Hypothalamus (tissue), 51 donors: ENCODE measurements at places on chromosomes 1 and 21.

DNA sequence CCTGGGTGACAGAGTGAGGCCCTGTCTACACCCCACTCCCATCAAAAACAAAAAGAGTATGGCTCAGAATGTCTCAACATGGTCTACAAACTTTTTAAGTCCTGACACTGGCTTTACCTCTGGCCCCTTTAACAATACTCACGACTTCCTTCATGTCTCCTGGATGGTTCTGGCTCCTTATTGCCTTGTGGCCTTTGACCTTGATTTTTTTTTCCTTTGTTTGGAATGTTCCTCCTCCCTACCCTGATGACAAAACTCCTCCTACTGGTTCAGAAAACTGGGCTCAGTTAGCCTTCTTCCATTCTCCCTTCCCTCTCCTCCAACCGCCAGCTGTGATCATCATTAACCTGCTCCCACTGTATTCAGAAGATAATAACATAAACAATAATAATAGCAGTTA, 4.6 kb upstream of the SOAT1 start:
- no peak for DNase-seq

GRCh38 chr1:235298758-235299157, 29.2 kb downstream of the ARID4B start:
- DNase-seq, result no peak

DNA sequence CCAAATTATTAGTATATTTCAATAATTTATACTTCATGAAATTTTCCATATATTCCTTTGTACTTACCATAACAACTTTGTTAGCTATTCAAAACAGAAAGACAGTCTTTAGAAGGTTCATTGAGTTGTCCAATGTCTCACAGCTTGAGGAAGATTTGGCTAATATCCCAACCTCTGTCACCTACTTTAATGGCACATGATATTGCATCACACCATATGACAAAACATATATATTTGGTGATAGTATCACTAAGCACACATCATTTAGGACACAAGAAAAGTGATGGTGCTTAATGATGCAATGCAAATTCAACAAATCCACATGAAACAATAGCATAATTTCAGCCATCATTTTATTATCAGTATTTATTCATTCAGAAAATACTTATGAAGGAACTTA, 122.0 kb upstream of the BRINP3 start:
- DNase-seq, result no peak

- no peak for DNase-seq
These were observed 534.3 kb downstream of the PLPP3 start for GRCh38 chr1:56045062-56045461.

DNA sequence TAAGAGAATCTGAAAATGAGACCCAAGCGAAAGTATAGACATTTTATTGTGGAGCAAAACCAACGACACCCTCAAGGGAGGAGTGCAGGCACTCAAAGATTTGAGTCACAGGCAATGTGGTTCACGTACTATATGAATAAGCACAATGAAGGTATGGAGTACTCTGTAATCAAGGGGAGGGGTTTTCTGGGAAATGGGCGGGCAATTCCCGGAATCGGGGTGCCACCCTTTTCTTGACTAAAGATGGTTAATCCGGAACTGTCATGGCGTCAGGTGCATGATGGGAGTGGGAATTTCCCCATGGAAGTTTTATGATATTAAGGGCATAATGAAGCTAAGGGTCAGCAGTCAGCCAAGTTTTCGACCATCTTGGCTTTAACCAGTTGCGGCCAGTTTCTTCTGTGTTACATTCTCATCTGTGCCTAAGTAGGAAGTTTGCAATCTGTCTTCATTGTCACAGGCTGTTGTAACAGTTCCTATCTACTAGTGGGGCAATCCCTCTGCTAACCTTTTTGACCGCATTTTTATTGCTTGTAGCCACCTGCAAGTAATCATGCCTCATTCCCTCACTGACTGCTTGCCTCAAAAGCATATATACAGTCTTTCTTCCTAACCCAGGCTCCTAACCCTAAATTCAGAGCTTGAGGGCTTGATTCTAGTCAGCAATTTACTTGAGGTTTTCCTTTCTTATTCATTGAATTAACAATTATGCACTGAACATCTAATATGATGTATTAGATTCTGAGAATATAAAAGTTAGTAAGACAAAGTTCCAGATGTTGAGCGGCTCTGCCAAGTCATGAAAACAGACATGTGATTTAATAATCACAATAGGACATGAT, 775 bp upstream of the AIM2 start:
- DNase-seq, result no peak

DNA sequence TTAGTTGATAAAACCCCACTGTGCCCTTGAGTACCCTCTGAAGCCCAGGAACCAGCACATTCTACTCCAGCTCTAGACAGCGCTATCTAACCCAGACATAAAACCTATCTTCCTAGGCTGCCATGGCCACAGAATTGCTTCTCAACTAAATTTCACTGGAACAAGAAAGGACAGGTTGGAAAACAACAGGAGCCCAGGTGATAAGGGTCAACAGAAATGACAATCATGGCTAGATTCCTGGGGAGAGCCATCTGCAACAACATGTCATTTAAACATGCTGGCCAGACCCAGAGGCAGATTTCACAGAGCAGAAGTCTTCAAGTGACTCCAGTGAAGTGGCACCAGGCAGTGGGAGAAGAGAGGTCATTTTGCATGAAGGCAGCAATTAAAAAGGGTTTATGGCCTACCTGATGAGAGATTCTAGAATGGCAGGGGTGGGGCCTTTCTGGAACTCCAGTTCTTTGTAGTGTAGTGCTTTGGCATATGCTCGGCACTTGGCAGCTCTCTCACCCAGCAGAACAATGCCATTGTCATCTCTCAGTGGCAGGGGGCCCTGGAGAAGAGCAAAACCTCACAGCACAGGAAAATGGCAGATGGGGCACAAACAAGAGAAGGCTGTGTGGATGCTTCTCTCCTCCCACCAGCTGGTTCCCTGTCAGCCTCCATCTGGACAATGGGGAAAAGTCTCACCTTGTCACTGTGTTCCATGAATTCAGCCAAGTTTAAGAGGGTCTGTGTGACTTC, 9.9 kb downstream of the ANGPTL7 start:
- DNase-seq, result peak; percentile 59

GRCh38 chr1:100353071-100353801, 930 bp downstream of the CDC14A start:
- no peak for DNase-seq

GRCh38 chr1:243471754-243472745, 216.2 kb downstream of the SDCCAG8 start:
- no peak for DNase-seq

DNA sequence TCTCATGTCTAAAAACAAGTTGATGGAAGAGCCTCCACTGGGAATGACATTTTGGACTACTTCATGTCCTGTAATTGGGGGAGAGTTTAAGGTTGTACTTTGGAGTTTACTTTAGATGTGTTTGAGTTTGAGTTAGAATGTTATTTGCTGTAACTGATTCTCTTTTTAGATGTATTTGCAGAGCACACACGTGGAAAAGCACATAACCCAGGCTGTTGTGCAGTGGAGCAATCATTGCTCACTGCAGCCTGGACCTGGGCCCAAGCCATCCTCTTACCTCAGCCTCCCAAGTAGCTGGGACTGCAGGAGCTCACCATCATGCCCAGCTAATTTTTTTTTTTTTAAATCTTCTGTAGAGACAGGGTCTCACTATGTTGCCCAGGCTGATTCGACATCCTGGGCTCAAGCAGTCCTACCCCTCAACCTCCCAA, 36.7 kb upstream of the SH3D21 start:
- DNase-seq, result no peak

DNA sequence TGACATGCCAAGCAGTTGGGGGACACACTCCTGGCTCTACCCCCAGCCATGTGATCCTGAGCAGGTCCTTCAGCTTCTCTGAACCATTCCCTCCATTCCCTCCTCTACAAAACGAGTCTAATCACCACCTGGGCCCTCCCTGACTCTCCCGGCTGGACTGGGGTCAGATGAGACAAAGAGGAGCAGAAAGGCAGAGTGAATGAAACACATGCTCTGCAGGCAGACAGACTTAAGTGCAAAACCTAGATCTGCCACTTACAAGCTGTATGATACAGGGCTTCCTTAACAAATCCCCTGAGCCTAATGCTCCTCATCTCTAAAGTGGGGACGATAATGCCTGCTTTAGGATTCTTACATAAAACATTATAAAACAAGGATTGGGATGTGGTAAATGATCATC, 17.3 kb downstream of the RIMS3 start:
- DNase-seq, result no peak

DNA sequence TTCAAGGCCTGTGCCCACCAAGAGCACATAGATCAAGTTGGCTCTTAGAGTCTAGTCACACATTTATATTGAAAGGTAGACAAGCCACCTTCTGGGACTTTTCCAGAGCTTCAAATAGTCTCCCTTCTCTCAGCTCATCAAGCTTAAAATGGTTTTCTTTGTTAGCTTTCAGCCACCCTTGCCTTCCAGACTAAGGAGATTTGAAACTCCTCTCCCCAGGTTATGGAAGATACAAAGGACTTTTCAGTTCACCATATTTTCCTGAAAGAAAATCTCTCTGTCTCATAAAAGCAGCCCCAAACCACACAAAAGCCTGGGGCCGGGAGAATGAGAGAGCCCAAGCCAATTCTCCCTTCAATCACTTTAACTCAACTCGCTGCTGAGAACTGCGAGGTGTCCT, 134.1 kb downstream of the ZC3H11B start:
- DNase-seq, result no peak

- peak; percentile 87 for DNase-seq
These were observed 44.2 kb upstream of the LAPTM5 start for GRCh38 chr1:30801771-30802198.

- DNase-seq, result no peak
These were observed 838.7 kb upstream of the PRMT6 start for GRCh38 chr1:106217765-106218164.

DNA sequence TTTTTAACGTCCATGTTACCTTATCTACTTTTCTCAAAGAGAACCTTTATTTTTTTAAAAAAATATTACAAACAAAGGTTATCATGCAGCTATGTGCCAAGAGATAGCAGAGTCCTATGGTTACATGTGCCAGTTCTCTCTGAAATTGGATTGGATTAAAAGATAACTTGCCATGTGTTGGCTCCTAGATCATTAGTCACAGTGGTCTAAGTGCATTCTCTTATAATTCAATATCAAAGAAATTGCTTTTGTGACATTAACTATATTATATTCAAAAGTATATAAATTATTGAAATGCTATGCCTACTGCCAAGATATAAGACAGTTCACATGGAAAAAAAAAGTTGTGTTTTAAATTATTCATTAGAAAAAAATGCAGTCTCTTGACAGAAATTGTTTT, 494.2 kb downstream of the NEGR1 start:
- no peak for DNase-seq

- DNase-seq, result no peak
These were observed 227.7 kb upstream of the SAMSN1 start for GRCh38 chr21:14773777-14774345.

GRCh38 chr1:212477680-212478466, 45.2 kb downstream of the NENF start:
- DNase-seq, result no peak

DNA sequence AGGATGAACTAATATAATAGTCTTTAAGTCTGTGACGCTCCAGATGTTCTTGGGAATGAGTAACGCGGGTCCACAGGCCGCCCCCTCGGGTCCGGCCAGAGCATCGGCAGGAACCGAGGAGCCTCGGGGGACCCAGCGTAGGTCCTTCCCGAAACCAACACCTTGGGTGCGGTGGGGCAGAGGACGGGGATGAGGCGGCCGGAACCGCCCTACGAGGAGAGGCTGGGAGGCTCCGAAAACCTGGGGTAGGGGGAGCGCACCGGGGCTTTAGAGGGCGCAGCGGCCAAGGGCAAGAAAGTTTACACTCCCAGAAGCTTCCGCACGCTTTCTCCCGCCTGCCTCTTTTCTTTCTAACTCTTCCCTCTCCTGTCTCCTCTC, 7.1 kb downstream of the DMRTA2 start:
- no peak for DNase-seq

GRCh38 chr1:22137004-22137720, 5.7 kb downstream of the WNT4 start:
- no peak for DNase-seq
